Right renal pelvis (tissue), 4 donors: ENCODE measurements at places on chromosomes 16 and 17. TPM values are rescaled to one million over a fixed set of nuclear protein-coding genes. Genes with fewer than 3 reads are reported as not detected.

Gene TCAP
- polyA plus RNA-seq, result 1.4 TPM

Gene VEZF1
- 119 TPM for polyA plus RNA-seq

Gene SGF29
- 24.0 TPM for polyA plus RNA-seq

Gene TNFRSF17
- polyA plus RNA-seq, result 0.08 TPM

Gene KRTAP9-2
- polyA plus RNA-seq, result not detected

Gene PHKB
- 91.6 TPM for polyA plus RNA-seq

Gene FOXJ1
- polyA plus RNA-seq, result 31.7 TPM

Gene MMP15
- 14.5 TPM for polyA plus RNA-seq

Gene MT1E
- 53.3 TPM for polyA plus RNA-seq

Gene MYH13
- 0.25 TPM for polyA plus RNA-seq

Gene AOC2
- 1.2 TPM for polyA plus RNA-seq

Gene KRT15
- polyA plus RNA-seq, result 0.96 TPM

Gene PPP1R27
- polyA plus RNA-seq, result 0.26 TPM

Gene KRTAP4-11
- polyA plus RNA-seq, result not detected

Gene SLC13A2
- polyA plus RNA-seq, result 10.5 TPM

Gene NUBP1
- polyA plus RNA-seq, result 31.5 TPM

Gene TMC8
- 1.4 TPM for polyA plus RNA-seq

Gene GIT1
- 49.8 TPM for polyA plus RNA-seq

Gene ZP2
- polyA plus RNA-seq, result 0.16 TPM

Gene DYNLRB2
- 11.1 TPM for polyA plus RNA-seq

Gene SYNGR3
- polyA plus RNA-seq, result 1.2 TPM

Gene NPIPA3
- 13.4 TPM for polyA plus RNA-seq

Gene SMIM5
- 4.8 TPM for polyA plus RNA-seq

Gene XYLT2
- polyA plus RNA-seq, result 17.9 TPM

Gene SP6
- polyA plus RNA-seq, result 3.3 TPM

Gene FOXO3B
- polyA plus RNA-seq, result 4.8 TPM

Gene CHST5
- polyA plus RNA-seq, result 0.72 TPM

Gene CEP295NL
- polyA plus RNA-seq, result not detected

Gene PIPOX
- 6.7 TPM for polyA plus RNA-seq

Gene PPP1R1B
- 18.3 TPM for polyA plus RNA-seq

Gene OR4D1
- polyA plus RNA-seq, result not detected

Gene BCL6B
- polyA plus RNA-seq, result 30.7 TPM

Gene PRDM7
- polyA plus RNA-seq, result not detected

Gene RNF222
- not detected for polyA plus RNA-seq

Gene MT1H
- 11.9 TPM for polyA plus RNA-seq

Gene RGS9
- 12.2 TPM for polyA plus RNA-seq

Gene SEPTIN12
- not detected for polyA plus RNA-seq
